ENCODE measurements at places on chromosomes 5 and 9. TPM values are rescaled to one million over a fixed set of nuclear protein-coding genes. Genes with fewer than 3 reads are reported as not detected.

MEGF9 gene
- polyA plus RNA-seq = 3.0 TPM

GRCh38 chr5:94503677-94504076 is 114.7 kb downstream of the KIAA0825 start:
- H3K4me3 ChIP-seq = no peak overlapping the region
- H3K36me3 ChIP-seq = no peaks in the 10 kb centered on the region
- H3K4me1 ChIP-seq = no peaks in the 10 kb centered on the region
- H3K27me3 ChIP-seq = no peaks in the 10 kb centered on the region
- H3K27ac ChIP-seq = no peak overlapping the region

DNA sequence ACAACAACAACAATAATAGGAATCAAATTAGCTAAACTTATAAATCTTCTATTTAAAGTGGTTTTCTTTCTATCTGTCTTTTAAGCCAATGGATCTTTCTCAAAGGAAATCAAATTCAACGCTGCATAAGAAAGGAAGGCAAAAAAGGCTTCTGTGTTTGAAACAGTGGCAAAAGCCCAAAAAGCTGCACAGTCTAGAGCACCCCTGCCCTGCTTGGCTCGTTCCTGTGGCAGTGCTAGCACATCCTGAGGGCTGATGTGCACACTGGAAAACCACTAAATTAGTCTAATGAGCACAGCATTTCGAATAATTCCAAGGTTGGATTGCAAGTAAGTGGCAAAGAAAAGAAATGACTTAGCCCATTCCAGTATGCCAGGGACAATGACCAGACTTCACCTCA is 80.7 kb downstream of the AP3B1 start:
- no peaks in the 10 kb centered on the region for H3K4me1 ChIP-seq
- DNase-seq = no peak
- H3K27me3 ChIP-seq = no peaks in the 10 kb centered on the region
- H3K36me3 ChIP-seq = peaks cover 16% of the 10 kb centered on the region

DNA sequence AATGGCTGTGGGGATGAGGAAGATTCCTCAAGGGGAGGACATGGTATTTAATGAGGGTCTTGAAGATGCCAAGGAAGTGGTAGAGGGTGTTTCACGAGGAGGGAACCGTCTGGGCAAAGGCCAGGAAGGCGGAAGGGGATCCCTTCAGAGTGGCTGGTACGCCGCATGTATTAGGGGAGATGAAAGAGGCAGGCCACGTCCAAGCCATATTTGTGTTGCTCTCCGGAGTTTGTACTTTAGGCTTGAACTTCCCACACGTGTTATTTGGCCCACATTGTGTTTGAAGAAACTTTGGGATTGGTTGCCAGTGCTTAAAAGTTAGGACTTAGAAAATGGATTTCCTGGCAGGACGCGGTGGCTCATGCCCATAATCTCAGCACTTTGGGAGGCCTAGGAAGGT is 1.2 kb downstream of the FXN start:
- DNase-seq = no peak
- H3K27me3 ChIP-seq = no peaks in the 10 kb centered on the region
- H3K36me3 ChIP-seq = no peaks in the 10 kb centered on the region
- H3K4me1 ChIP-seq = peaks cover 13% of the 10 kb centered on the region

DNA sequence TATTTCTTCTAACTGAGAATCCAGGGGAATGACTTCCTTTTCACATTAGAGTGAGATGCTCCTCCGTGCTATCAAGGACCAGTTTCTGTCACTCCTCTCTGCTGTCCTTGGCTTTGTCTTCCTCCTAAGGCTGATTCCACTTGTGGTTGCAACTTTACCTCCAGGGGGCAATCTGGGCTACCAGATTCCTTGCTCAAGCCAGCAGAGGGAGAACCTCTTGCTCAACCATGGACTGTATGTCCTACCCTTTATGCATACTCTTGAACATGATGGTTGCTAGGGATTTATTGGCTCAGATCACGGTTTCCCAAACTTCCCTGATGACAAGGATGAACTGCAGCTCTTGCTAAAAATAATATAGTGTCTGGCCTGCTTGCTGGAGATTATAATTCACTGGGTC is 24.0 kb downstream of the NNT start:
- H3K27me3 ChIP-seq = no peaks in the 10 kb centered on the region
- H3K4me3 ChIP-seq = no peak overlapping the region
- no peak overlapping the region for H3K27ac ChIP-seq
- DNase-seq = peak; percentile 36
- H3K4me1 ChIP-seq = no peaks in the 10 kb centered on the region

DNA sequence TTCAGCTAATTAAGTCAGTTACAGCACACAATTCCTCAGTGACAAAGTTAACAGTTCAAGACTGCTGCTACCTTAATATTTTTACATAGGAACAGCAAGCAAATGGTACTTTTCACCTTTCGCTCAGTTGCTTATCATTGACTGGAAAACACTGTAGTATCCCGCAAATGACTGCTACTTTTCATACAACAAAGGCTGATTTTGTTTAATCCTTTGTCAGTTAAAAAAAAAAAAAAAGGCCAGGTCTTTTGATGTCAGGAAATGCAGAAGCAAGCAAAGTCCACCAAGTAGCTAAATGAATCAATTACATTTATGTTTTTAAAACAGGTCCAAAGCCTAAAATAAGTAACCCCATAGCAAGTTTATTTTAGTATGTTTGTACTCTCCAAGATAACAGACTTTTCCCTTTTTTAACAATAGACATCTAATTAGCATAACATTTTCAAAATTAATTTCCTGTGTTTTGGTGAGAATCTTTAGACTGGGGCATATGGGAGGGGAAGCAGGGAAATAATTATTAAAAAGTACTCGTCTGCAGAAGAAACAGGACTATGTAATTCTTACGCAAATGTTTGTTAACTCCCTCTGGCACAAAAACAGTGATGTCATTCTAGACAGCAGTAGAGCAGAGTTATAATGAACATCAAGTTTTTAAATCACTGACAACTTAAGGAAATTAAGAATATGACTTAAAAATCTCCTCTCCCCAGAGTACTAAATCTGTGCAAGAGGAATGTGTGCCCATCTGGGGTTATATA is 9.6 kb downstream of the PFDN1 start:
- H3K27me3 ChIP-seq = no peaks in the 10 kb centered on the region
- no peak for DNase-seq
- H3K4me3 ChIP-seq = no peak overlapping the region
- H3K4me1 ChIP-seq = peaks cover 86% of the 10 kb centered on the region

DNA sequence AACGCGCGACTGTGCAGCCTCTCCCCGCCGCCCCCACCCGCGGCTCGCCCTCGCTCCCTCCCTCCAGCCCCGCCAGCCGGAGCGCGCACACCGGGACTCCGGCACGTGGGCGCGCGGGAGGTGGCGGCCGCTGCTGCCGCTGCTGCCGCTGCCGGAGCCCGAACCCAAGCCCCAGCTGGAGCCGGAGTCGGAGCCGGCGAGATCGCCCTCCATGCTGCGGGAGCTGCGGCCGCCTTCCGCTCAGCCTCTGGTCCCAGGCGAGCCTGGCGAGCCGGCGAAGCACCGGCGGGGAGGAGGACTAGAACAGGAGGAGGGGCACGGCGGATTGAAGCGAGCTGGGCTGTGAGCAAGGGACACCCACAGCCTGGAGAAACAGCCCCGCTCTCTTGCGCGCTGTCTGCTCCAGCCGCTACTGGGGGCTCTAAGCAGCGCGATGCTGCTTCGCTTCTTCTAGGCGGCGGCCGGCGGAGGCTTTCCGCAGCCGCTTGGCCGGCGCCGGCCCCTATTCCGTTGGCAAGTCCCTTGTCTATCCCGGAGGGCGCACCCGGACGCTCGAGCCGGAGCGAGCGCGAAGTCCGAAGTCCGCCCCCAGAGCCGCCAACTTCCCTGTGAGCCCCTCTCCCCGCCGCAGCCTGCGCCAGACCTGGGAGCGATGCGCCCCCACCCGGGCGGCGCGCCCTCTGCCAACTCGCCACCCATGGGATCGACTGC is 598.7 kb upstream of the SGCD start:
- peaks cover 47% of the 10 kb centered on the region for H3K27me3 ChIP-seq
- peak overlapping the region; percentile 82 for H3K27ac ChIP-seq
- DNase-seq = peak; percentile 47
- H3K4me3 ChIP-seq = peak overlapping the region; percentile 64
- peaks cover 30% of the 10 kb centered on the region for H3K4me1 ChIP-seq

GRCh38 chr9:84001621-84002020 is 21.0 kb downstream of the RMI1 start:
- no peak overlapping the region for H3K27ac ChIP-seq
- no peaks in the 10 kb centered on the region for H3K27me3 ChIP-seq
- H3K4me1 ChIP-seq = no peaks in the 10 kb centered on the region
- H3K36me3 ChIP-seq = no peaks in the 10 kb centered on the region
- no peak overlapping the region for H3K4me3 ChIP-seq
